ENCODE measurements at places on chromosomes 13 and 19. TPM values are rescaled to one million over a fixed set of nuclear protein-coding genes. Genes with fewer than 3 reads are reported as not detected.

DNA sequence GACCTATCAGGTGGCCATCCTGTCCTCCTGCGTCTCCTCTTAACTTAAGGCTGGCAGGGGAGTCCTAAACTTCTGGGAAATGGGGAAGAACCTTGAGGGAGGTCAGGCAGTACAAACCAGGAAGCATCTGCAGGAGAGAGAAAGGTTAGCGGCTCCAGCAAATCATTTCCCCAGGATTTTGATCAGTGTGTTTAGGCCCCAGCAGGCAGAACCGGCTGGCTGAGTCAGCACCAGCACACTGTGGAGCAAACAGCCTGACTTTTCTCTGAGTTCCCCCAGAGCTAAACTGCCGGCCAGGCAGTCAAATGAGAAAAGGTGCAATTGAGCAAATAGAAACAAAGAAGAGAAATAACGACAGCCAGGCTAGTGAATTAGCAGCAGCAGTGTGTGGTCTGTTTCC, 46.7 kb upstream of the MEDAG start:
- H3K4me3 ChIP-seq: no peak overlapping the region
- H3K27ac ChIP-seq: peak overlapping the region; percentile 48
- peaks cover 18% of the 10 kb centered on the region for H3K4me1 ChIP-seq

DNA sequence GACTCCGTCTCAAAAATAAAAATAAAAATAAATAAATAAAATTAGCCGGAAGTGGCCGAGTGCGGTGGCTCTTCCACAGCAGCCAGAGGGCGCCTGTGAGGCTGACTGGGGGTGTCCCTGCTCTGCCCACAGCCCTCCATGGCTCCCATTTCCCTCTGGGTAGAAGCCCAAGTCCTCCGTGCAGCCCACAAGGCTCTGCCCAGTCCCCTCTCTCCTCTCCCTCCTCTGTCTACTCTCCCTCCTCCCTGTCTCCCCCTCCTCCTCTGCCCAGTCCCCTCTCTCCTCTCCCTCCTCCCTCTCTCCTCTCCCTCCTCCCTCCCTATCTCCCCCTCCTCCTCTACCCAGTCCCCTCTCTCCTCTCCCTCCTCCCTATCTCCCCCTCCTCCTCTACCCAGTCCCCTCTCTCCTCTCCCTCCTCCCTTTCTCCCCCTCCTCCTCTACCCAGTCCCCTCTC, 20.4 kb downstream of the MISP start:
- DNase-seq: no peak
- no peaks in the 10 kb centered on the region for H3K36me3 ChIP-seq
- no peaks in the 10 kb centered on the region for H3K27me3 ChIP-seq
- no peak overlapping the region for H3K4me3 ChIP-seq

DNA sequence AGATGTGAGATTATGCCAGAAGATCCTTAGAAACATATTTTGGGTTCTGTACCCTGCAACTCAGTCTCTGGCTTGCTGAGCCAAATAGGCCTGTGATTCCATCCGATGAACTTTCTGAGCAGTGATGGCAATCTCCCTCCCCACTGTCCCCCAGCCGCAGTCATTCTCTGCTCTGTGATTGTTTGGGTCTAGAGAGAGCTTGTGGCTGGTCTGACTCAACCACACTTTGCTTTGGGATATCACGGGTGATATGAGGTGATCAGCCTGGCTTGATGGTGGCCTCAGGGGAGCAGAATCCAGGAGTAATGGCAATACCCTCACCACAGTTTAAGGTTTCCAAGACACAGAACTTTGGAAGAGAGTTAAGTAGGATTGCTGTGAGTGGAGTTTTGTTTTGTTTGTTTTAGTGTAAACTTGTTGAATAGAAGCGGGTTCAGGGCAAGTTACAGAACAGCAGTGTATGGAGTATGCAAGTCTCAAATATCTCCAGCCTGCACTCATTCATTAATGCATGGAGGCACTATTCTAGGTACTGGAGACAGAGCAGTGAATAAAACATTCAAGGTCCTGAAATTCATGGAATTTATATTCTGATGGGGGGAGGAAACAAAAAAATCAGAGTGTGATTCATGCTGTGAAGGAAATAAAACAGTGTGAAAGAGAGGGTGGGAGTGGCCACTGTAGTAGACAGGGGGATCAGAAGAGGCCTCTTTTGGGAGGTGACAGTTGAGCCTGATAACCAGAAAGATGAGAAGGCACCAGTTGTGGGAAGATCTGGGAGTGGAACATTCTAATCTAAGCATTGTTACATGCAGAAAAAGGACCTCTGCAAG, 5.3 kb downstream of the SAMD4B start:
- peaks cover 19% of the 10 kb centered on the region for H3K36me3 ChIP-seq
- H3K4me3 ChIP-seq: no peak overlapping the region
- H3K4me1 ChIP-seq: peaks cover 14% of the 10 kb centered on the region

- no peak for DNase-seq
- H3K36me3 ChIP-seq: no peaks in the 10 kb centered on the region
- H3K27ac ChIP-seq: no peak overlapping the region
- H3K4me3 ChIP-seq: no peak overlapping the region
Observed at GRCh38 chr13:95378603-95379002, 77.4 kb upstream of the ABCC4 start.

DNA sequence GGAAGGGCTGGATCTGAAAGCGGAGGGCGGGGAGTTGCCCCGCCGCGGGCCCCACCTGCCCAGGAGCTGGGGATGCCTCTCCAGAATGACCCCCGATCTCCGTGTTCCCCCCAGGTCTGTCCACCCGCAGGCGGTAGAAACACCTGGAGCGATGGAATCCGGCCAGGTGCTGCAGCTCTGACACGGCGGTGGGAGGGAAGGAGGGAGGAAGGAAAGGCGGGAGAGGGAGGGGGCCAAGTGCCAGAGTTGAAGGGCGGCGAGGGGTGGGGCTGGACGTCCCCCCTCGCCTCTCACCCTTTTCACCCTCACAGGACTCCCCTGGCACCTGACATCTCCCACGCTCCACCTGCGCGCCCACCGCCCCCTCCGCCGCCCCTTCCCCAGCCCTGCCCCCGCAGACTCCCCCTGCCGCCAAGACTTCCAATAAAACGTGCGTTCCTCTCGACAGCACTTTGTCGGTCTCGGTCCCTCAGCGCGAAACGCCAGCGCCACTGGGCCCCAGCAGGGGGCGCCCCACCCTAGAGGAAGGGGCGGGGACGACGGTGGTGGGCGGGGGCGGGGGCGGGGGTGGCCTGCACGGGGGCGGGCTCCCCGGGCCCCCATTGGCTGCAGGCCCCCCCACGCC, 337 bp upstream of the FXYD7 start:
- peak overlapping the region; percentile 60 for H3K27ac ChIP-seq
- peaks cover 3% of the 10 kb centered on the region for H3K36me3 ChIP-seq
- H3K27me3 ChIP-seq: peaks cover 18% of the 10 kb centered on the region
- peak; percentile 85 for DNase-seq

The ZBTB7A gene
- total RNA-seq: 6.6 TPM

DNA sequence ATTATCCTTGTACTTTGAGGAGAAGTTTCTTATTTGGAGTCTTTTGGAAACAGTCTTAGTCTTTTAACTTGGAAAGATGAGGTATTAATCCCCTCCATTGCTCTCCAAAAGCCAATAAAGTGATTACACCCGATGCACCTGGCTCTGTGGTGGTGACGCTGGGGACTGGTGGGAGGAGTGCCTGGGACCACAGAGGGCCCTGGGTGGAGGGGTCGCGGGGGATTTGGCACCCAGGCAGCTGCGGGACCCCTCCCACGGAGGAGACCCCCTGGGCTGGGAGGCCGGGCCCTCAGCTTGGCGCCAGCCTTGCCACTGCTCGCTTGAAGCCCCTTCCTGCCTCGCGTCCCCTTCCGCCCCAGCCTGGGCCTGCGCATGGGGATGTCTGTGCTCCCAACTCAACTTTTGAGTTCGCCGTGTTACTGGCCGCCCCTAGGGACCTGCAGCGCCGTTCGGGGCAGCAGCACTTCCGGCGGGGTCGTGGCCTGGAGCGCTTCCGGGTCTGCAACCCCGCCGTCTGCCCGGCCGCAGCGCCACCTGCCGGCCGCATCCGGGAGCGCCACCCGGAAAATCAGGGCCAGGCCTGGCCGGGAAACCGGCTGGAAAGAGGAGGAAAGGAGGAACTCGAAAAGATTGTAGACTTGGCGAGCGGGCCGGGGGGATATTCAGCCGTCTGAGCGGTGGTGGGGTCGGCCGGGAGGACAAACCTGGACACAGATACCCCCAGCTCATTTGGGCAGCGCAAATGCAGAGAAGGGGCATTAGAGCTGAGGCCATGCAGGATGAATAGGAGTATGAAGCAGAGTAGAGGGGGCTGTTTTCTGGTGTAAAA, 8.4 kb downstream of the PEAK3 start:
- H3K27me3 ChIP-seq: no peaks in the 10 kb centered on the region
- H3K36me3 ChIP-seq: peaks cover 65% of the 10 kb centered on the region
- peak; percentile 79 for DNase-seq

- H3K4me1 ChIP-seq: no peaks in the 10 kb centered on the region
- no peak overlapping the region for H3K4me3 ChIP-seq
- no peaks in the 10 kb centered on the region for H3K36me3 ChIP-seq
- H3K27me3 ChIP-seq: no peaks in the 10 kb centered on the region
- DNase-seq: no peak
Observed at GRCh38 chr13:104584481-104584880, 1518.3 kb upstream of the SLC10A2 start.

The ZNF8 gene
- 12.0 TPM for total RNA-seq

The IGFL1 gene
- not detected for total RNA-seq

- H3K27ac ChIP-seq: no peak overlapping the region
- H3K36me3 ChIP-seq: peaks cover 19% of the 10 kb centered on the region
- peaks cover 6% of the 10 kb centered on the region for H3K27me3 ChIP-seq
- H3K4me1 ChIP-seq: peaks cover 39% of the 10 kb centered on the region
- peak overlapping the region; percentile 18 for H3K4me3 ChIP-seq
Observed at GRCh38 chr19:43501661-43502418, 2.7 kb downstream of the PHLDB3 start.

DNA sequence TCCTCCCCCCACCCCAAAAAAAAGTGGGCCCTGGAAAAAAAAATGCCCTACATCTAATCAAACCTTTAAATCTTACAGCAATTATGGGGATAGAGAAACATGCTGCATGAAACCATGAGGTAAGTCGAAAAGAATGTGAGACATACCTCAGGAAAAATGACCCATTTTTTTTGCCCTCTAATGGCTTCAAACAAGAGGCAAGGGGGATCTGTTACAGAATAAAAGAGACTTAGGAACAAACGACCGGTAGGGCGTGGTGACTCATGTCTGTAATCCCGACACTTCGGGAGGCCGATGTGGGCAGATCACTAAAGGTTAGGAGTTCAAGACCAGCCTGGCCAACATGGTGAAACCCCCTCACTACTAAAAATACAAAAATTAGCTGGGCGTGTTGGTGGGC, 8.4 kb downstream of the RGL3 start:
- H3K27ac ChIP-seq: no peak overlapping the region
- H3K4me1 ChIP-seq: no peaks in the 10 kb centered on the region
- H3K4me3 ChIP-seq: no peak overlapping the region
- peaks cover 8% of the 10 kb centered on the region for H3K27me3 ChIP-seq
- DNase-seq: no peak

DNA sequence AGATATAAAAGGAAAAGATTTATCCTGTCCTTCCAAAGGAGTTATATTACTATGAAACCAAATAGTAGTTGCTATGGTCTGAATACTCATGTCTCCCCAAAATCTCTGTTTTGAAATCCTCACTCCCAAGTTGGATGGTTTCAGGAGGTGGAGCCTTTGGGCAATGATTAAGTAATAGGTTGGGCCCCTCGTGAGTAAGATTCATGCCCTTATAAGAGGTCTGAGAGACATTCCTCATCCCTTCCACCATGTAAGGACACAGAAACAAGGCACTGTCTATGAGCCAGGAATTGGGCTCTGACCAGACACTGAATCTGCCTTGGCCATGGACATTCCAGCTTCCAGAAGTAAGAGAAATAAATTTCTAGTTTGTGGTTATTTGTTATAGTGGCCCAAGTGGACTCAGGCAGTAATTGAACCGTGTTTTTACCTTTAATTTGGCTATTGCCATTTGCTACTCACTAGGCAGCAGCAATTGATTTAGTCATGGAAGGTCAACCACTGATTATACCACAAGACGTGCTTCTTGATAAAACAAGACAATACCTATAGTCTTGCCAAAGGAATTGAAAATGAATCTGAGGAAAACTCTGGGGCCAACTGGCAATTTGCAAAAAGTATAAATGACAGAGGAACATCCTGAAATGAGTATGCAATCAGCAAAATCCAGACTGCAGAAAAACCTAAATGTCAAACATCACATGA, 717.4 kb upstream of the SPRY2 start:
- no peak for DNase-seq
- no peaks in the 10 kb centered on the region for H3K27me3 ChIP-seq
- no peak overlapping the region for H3K27ac ChIP-seq

DNA sequence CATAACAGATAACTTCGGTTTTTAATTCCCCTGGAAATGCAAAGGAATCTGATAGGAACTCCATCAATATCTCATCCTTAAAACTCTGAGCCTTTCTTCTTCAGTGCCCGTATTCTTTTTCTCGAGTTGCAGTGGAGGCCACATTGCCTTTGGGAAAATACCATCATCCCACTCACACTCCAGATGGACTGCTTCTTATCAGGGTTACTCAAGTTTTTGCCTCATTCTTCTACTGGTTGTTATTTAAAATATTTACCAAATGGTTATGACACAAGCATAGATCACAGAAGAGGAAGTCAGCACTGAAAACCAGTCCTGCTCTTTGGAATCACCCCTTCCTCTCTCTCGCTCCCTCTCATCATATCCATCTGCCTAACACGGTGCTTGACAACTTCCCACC, 1020.5 kb upstream of the SLC10A2 start:
- no peaks in the 10 kb centered on the region for H3K4me1 ChIP-seq
- no peak for DNase-seq
- H3K4me3 ChIP-seq: no peak overlapping the region
- H3K36me3 ChIP-seq: no peaks in the 10 kb centered on the region

GRCh38 chr13:101917833-101918661, 465.6 kb downstream of the ITGBL1 start:
- no peaks in the 10 kb centered on the region for H3K36me3 ChIP-seq
- H3K27me3 ChIP-seq: peaks cover 47% of the 10 kb centered on the region
- H3K4me3 ChIP-seq: peak overlapping the region; percentile 20

- no peak overlapping the region for H3K27ac ChIP-seq
- peaks cover 5% of the 10 kb centered on the region for H3K4me1 ChIP-seq
- H3K27me3 ChIP-seq: no peaks in the 10 kb centered on the region
Observed at GRCh38 chr13:107205318-107206104, 637.6 kb upstream of the ARGLU1 start.

DNA sequence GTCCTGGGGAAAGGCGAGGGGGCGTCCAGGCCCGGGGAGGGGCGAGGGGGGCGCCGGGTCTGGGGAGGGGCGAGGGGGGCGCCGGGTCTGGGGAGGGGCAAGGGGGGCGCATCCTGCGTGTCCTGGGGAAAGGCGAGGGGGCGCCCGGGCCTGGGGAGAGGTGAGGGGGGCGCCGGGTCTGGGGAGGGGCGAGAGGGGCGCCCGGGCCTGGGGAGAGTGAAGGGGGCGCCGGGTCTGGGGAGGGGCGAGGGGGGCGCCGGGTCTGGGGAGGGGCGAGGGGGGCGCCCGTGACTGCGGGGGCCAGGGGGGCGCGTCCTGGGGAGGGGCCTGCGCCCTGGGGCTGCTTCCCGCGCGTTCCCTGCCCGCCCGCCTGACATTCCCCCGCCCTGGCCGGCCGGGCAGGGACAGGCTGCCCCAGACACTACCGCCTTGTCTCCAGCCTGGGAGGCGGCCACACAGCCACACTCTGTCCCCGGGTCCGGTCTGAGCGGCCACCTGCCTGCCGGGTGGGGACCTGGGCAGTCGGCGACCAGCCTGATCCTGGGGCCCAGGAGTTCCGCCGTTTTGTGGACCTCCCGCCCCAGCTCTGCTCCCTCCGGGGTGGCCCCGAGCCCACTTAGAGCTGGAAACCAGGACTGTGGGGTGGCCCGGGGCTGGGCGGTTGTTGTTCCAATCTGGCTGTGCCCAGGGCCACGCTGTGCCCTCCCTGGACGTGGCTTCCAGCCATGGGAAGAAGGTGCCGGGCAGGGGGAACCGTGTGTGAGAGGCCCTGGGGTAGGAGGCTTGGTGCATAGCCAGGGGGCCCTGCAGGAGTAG, 11.8 kb downstream of the PALM start:
- no peaks in the 10 kb centered on the region for H3K27me3 ChIP-seq
- DNase-seq: peak; percentile 72
- peaks cover 51% of the 10 kb centered on the region for H3K36me3 ChIP-seq
- H3K27ac ChIP-seq: peak overlapping the region; percentile 88
- H3K4me3 ChIP-seq: peak overlapping the region; percentile 32
- peaks cover 44% of the 10 kb centered on the region for H3K4me1 ChIP-seq

All from spinal cord (tissue), 10 donors.